Neural progenitor cell (in vitro differentiated cells): ENCODE measurements at places on chromosomes 1 and 21. TPM values are rescaled to one million over a fixed set of nuclear protein-coding genes. Genes with fewer than 3 reads are reported as not detected.

- DNase-seq = no peak
Measured at GRCh38 chr1:221760911-221761310, 19.0 kb upstream of the DUSP10 start.

DNA sequence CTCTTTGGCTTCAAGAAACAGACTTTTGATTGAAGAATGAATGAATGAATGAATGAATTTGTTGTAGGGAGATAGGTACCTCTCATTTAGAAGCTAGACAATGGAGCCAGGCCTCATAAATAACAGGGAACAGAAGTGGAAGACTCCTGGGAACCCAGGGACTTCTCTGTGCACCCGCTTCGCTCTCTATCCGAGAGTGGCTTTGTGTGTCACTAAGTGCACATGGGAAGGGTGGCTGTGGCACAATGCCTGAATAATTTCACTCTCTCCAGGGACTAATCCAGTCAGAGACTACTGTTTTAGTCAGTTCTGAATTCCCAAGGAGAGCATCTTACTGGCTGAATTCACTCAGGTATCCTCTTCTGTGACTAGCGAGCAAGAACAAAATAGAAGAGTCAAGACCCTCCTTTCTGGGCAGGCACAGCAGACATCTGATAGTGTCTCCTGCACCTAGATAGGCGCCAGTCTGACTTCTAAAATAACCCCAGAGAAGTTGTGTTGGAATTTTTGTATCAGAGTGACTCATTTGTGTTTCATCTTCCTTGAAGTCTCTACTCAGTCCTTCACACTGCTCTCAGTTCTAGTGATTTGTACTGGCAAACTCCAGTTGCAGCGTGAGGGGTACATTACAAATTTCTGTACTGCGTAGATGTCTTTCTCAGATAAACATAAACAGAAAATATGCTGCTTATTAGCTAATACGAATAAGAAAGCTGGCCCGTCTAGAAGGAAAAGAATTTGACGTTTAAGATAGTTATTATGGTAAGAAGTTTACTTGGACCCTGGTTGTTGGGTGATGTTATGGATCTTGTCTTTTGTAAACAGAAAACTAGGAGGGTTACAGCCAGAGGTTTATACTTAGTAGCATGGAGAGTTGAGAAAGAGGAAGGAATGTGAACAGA is 34.0 kb downstream of the BACH1 start:
- no peak for DNase-seq

The SUSD4 gene
- total RNA-seq = 1.6 and 3.5 TPM in 2 replicates

- no peak for DNase-seq
Measured at GRCh38 chr1:184559117-184559713, 172.4 kb downstream of the C1orf21 start.

DNA sequence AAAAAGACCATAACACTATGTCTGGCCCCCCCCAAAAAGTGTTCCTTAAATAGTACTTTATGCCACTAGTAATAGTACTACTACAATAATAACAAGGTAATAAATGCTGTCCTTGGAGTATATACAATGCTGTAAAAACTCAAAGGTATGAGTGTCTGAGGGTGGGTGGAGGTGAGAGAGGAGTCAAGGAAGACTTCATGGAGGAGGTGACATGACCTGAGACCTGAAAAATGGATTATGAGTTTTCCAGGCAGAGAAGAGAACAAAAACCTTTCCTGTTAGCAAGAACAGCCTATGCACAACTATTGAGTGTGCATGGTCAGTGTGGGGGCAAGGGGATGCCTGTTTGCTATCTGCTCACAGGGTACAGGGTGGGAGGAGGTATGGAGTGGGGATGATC is 290.2 kb upstream of the USP24 start:
- DNase-seq = no peak

- DNase-seq = no peak
Measured at GRCh38 chr1:48676376-48676775, 100.3 kb downstream of the BEND5 start.

- no peak for DNase-seq
Measured at GRCh38 chr1:76313304-76313703, 238.8 kb downstream of the ST6GALNAC3 start.

- no peak for DNase-seq
Measured at GRCh38 chr1:203401199-203401877, 50.4 kb upstream of the FMOD start.

DNA sequence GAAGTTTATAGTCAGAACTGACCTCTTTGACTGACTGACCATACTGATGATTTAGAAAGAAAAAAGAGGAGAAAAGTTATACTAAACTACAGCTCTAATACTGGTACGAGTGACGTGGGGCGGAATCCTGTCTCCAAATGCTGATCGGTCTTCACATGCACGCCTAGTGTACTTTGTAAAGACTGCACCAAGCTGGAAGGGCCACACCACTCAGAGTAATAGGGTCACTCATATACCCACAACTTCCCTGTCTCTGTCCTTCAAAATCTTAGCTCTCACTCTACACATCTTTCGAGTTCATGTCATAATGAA is 19.4 kb upstream of the GUCA2A start:
- no peak for DNase-seq
